ENCODE measurements at places on chromosomes 5 and 9.
A peak's percentile ranks its signal among the peaks of the same experiment; 100 is the strongest.

- no peak for DNase-seq
Measured at GRCh38 chr9:81549500-81550206, 139.7 kb downstream of the TLE1 start.

DNA sequence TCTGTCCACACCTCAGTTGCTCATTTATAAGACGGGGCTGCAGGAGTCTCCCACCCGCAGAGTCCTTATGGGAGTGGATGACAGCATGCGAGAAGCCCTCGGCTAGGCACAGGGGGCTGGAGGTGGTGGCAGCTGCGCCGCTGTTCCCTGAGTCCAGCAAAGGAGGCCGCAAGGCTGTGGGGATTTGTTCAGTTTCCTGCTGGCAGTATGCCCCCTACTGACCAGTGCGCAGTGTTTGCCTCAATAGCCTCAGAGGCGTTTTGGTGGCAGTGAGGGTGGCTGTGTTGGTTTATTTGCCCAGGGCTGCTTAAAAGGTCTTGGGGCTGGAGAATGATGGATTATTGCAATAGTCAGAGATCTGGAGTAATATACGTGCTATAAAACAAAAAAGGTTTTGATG is 176.3 kb upstream of the OTULINL start:
- no peak for DNase-seq

DNA sequence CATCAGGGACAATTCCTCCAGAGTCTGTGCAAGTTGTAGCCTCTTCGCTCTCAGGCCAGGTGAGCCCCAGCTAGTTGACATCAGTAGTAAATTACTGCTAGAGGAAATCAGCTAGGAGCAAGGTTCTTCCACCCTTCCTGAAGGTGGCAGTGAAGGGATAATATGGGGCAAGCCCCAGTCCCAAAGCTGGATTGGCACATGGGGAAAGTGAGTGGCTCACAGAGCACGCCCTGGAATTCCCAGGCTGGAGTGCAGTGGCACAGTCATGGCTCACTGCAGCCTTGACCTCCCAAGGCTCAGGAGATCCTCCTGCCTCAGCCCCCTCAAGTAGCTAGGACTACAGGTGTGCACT is 82.1 kb downstream of the CYFIP2 start:
- no peak for DNase-seq

GRCh38 chr5:128579639-128580038 is 41.6 kb upstream of the FBN2 start:
- no peak for DNase-seq

GRCh38 chr9:134983074-134983473 is 65.4 kb upstream of the FCN1 start:
- DNase-seq, result peak; percentile 58

- DNase-seq, result no peak
Measured at GRCh38 chr5:119270960-119271757, 84.7 kb upstream of the TNFAIP8 start.

GRCh38 chr5:81167078-81167477 is 66.0 kb upstream of the CKMT2 start:
- no peak for DNase-seq

GRCh38 chr5:179401-179800 is 11.9 kb upstream of the LRRC14B start:
- no peak for DNase-seq

- DNase-seq, result no peak
Measured at GRCh38 chr9:89795538-89796195, 190.9 kb downstream of the GADD45G start.

- no peak for DNase-seq
Measured at GRCh38 chr9:136275655-136276429, 28.1 kb downstream of the CCDC187 start.

DNA sequence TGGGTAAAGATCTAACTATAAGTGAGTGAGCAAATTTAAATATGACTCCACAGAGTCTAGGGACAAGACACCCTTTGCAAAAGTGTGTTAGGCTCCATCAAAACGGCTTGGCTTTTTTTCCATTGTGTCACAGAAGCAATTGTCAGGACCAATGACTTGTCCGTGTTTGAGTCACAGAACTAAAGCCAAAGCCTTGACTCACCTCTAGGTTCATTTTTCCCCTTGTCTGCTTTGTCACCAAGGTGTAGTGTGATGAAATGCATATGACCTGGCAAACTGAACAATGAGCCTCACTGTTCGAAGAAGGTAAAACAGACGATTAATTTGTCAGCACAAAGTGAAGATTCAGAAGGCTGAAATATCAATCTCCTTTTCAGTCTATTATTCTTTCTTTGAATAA is 331.0 kb downstream of the GLIS3 start:
- DNase-seq, result no peak

DNA sequence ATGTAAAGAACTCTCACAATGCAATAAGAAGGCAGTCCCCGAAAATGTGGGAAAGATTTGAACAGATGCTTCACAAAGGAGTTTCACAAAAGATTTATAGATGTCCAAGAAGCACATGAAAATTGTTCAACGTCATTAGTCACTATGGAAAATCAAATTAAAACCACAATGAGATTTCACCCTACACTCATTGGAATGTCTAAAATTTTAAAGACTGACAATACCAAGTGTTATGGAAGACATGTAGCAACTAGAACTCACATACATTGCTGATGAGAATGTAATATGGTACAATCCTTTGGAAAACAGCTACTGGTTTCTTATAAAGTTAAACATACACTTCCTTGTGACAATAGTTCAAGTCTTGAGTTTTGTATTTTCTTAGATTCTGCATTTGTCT is 11.0 kb upstream of the RECK start:
- DNase-seq, result no peak

DNA sequence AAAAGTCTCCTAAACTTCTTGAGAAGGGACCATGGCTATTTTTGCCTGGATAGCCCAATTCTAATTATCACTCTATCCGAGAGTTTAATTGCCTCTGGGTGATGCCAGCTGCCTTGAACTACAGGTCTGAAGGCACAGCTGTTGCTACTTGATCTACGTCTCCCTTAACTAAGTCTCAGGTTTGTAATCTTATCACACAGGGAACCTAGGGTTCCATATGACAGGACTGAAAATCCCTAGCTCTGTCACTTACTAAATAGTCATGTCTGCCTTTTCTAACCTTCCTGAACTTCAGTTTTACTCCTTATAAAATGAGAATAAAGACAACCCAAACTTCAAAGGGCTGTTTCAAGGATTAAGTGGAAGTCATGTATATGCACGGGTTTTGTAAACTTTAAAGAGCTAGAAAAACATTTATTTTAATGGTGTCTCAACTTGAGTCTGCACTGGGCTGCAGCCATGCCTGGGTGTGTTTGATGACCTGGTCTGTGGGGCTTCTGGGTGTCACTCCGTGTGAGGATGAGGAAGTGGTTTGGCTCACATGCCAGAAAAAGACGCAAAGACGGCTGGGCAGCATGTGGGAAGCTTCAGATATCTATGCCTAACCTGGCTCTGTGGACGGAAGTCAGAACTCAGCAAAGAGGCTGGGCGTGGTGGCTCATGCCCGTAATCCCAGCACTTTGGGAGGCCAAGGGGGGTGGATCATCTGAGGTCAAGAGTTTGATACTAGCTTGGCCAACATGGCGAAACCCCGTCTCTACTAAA is 129.3 kb upstream of the SLC44A1 start:
- DNase-seq, result no peak

DNA sequence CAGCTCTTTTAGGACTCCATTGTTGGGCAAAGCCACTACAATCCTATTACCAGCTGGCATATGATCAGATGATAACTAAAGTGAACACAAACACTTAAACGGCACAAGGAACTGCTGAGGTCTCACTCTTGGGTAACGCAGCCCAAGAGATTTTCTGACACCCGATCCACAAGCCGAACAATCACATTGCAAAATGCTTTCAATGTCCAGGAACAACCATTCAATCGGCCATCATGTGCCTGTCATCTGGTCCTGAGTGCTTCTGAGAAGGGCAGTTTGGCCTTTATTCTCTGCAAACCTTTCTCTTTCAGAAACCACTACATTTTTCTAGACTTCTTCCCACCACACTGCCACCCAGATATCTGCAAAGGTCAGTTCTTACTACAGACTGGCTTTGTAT is 283.1 kb downstream of the GLIS3 start:
- no peak for DNase-seq

- no peak for DNase-seq
Measured at GRCh38 chr5:124210111-124210910, 536.1 kb downstream of the ZNF608 start.

- no peak for DNase-seq
Measured at GRCh38 chr9:93825348-93826115, 129.6 kb downstream of the BARX1 start.

GRCh38 chr5:120790339-120790738 is 326.2 kb downstream of the PRR16 start:
- DNase-seq, result no peak

GRCh38 chr5:7347377-7347776 is 48.6 kb upstream of the ADCY2 start:
- DNase-seq, result no peak

DNA sequence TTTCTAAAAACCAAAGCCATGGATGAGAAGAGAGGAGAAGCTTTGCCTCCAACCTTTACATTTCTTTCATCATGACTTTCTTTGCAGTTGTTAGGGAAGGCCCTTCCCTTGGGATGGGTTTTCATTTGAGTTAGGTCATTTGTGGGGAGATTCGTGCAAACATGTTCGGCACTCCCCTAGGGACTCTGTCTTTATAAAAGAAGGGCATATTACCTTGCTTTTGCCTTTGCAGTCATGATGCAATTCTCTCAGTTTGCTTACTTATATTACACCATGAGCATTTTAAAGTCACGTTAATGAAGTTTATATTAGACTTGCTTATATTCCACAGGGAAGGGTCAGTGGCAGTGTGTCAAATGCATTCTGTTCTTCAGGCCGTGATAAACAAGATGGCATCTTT is 289.3 kb upstream of the WWC1 start:
- no peak for DNase-seq

- DNase-seq, result no peak
Measured at GRCh38 chr9:99169982-99170761, 51.6 kb downstream of the ALG2 start.

GRCh38 chr5:132279801-132280200 is 14.4 kb upstream of the SLC22A4 start:
- no peak for DNase-seq

DNA sequence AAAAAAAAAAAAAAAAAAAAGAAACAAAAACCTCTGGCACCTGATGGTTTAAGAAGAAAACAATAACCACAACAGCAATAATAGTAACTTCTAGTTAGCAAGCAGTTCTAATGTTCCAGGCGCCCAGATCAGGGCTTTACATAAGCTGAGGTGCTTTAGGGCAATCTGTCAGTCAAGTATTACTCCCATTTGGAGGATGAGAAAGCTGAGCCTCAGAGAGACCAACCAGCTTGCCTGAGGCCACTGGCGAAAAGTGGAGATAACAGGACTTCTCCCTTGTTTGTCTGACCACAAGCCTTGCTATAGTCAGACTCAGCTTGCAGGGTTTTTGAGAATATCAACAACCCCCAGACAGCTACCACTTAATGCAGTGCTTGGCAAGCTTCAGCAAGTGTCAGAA is 83.5 kb upstream of the BOD1 start:
- no peak for DNase-seq

DNA sequence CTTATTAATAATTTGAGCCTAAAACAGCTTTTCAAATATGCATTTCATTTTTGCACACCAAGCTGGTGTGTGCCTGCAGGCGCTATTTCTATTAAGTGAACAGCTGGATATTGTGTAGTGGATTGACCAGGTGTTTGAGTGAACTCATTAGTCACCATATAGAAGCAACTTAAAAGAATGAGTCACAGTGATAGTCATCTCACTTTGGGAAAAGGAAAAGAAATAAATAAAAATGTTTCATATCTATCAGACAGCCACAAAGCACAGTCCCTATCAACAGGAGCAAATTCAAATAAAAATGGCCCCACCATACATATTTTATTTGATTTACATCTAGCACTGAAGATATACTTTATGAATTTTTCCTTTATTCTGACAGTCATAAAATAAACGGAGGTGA is 456.5 kb upstream of the CDH9 start:
- no peak for DNase-seq

DNA sequence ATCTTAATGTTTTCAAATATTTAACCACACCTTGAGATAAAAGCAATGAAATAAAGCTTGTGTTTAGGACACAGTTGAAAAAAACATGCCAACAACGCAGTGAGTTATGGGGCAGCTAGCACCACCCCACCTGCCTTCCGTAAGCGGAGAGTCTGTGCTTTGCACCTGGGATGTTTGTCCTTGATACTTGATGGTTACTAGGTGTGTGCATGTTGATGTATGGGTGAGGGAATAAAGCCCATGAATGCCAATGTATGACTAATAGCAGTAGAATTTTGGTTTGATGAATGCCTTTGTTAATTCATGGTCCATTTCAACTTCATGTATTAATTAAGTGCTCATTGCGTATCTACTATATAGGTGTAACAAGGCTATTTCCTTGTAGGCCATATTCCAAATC is 74.0 kb downstream of the PCSK5 start:
- no peak for DNase-seq

GRCh38 chr9:111812337-111812736 is 17.6 kb upstream of the SHOC1 start:
- DNase-seq, result no peak

GRCh38 chr9:38681747-38682227 is 38.1 kb downstream of the FAM240B start:
- no peak for DNase-seq

- DNase-seq, result no peak
Measured at GRCh38 chr9:131031005-131031641, 22.1 kb downstream of the LAMC3 start.

- DNase-seq, result no peak
Measured at GRCh38 chr9:137913132-137913531, 35.5 kb downstream of the CACNA1B start.

- no peak for DNase-seq
Measured at GRCh38 chr5:1913578-1913977, 30.9 kb upstream of the IRX4 start.

DNA sequence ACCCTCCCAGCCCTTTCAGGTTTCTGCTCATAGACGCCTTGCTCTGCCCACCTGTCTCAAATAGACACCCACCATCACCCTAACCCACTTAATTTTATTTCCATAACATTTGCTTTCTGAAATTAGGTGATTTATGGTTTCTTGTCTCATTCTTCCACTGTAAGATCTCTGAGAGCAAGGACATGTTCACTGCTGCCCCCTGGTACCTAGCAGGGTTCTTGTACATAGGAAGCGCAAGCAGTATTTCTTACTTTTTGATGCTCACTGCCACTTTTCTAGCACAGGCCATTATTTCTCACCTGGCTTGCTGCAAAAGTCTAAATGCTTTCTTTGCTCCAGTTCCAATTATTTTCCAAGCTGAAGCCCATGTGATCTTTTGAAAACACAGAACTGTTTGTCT is 16.8 kb downstream of the C9orf57 start:
- DNase-seq, result no peak

DNA sequence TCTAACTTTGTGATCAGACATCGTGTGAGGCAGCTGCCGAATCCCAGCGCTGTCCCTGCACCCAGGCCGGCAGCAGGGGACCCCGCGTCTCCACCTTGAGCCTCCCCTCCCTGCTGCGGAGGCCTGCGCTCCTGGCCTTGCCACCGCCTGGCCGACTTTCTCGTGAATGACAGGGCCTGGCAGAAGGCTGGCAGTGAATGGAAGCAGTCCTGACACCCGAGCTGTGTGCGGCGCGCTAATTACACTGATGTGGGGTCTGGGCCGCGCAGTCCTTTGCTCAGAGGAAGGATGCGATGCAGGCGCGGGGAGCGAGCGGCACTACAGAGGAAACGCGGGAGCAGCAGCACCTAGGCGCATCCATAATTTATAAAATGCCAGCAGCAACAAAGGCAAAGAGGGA is 40.3 kb downstream of the POU4F3 start:
- no peak for DNase-seq

Measured in GM19239 (cell line).